ENCODE measurements at places on chromosomes 2 and 18.

DNA sequence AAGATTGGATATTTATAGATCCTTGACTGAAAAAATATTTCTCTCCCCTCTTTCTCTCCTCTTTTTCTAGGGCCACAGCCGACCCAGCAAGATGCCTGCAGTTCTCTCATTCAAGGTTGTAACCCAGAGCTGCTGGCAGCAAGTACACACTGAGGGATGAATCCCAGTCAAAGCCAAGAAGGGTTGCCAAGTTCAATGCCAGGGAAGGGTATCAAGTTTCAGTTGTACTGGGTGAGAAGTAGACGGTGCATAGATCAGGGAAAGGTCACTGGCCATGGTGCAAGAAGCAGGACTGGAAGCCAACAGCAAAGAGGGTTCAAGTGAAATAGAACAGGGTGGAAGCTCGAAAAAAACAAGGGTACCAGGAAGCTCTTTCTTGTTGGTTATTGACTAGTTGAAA lies 170.2 kb downstream of the NRP2 start:
- no peak for DNase-seq

GRCh38 chr2:53058526-53058925 lies 709.1 kb upstream of the CHAC2 start:
- DNase-seq = no peak

- no peak for DNase-seq
These were observed 310.8 kb downstream of the ERBB4 start for GRCh38 chr2:212227755-212228154.

- no peak for DNase-seq
These were observed 69.6 kb downstream of the COL5A2 start for GRCh38 chr2:189109921-189110397.

GRCh38 chr2:138942466-138942865 lies 162.3 kb upstream of the NXPH2 start:
- DNase-seq = no peak

DNA sequence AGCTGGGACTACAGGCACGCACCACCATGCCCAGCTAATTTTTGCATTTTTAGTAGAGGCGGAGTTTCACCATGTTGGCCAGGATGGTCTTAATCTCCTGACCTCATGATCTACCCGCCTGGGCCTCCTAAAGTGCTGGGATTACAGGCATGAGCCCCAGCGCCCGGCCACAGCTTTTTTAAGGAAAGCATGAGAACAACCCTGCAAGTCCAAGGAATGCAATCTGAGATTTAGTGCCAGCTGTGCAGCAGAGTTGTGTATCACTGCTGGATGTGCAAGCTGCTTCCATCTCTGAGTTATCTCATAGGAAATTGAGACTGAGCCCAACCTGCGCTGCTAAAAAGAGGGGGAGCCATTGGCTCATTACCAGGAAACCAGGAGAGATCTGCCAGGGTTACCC lies 399.9 kb upstream of the CYRIA start:
- no peak for DNase-seq

DNA sequence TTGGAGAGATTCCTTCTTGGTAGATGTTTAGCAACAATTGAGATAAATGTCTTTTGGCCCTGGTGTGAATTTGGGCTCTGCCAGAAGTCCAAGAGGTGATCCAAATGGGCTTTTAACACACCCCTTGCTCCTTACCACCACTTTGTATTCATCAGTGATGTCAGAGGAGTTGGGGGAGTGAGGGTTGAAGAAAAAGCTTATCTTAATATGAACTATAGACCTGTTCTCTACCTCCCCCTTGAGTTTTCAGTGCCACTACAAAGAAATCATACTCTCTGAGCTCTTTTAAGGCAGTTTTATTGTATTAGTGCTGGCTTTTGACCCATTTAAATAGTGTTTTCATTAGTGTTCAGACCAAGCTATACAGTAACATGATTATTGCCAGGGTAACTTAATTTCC lies 229.1 kb downstream of the PHLPP1 start:
- no peak for DNase-seq

GRCh38 chr2:152410165-152410597 lies 75.2 kb downstream of the FMNL2 start:
- DNase-seq = no peak

- no peak for DNase-seq
These were observed 58.6 kb upstream of the KLHL29 start for GRCh38 chr2:23326330-23326729.

DNA sequence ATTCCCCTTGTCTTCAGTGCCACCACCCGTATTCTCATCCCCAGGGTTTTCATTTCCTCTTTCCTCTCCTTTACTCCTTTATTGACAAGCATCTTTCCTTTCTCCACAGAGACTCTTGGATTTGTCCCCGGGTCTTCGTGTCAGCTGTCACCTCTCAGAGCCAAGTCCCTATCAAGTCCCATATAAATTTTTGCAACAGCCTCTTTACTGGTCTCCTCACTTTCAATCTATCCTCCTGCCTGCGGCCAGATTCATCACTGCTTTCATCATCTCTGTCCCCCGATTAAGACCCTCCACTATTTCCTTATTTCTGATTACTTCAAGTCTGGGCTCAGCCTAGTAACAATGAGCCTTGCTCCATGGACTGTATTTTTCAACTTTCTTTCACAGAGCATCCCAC lies 113.8 kb downstream of the CTAGE1 start:
- DNase-seq = no peak

- DNase-seq = no peak
These were observed 818 bp downstream of the ITGB1BP1 start for GRCh38 chr2:9422321-9423099.

DNA sequence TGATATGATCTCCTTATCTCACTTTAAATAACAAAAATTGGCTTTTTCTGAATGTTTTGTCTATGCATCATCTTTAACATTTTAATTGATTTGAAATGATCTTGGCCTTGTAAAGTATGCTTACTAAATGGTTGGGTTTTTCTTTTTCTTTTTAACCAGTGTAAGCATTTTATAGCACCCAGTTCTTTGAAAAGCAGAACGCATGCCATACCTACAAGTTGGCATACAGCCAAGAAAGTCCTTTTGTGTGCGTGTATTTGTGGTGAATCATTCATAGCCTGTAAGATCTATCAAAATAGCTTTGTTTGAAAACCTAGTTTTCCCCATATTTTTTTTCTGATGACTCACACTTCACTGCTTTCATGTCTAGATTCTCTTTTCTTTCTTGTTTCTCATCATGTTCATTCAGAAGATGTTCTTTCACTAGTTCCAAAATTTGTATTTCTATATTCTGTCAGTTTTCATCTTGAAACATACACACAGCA lies 4.1 kb upstream of the VRK2 start:
- no peak for DNase-seq

DNA sequence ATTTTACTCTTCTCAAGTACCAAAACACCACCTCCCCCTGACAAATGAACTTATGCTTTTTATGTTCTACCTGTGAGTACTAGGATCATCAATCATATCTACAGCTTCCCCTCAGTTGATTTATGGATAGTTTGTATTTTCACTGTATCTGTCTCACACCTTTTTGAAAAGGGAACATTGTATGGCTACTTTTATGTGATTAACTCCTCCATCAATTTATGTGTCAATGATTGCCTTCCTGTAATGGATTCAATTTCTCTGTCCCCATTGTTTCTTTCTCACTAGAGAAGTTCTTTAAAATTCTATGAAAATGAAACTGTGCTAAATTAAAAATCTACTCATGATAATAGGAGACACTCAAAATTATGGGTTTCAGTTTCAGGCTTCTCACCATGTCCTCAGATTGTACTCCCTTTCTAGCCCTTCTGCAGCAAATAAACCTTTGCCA lies 935.0 kb downstream of the TRIB2 start:
- DNase-seq = no peak

- no peak for DNase-seq
These were observed 60.3 kb downstream of the ATIC start for GRCh38 chr2:215371915-215372897.

- no peak for DNase-seq
These were observed 196.1 kb downstream of the UBE2E3 start for GRCh38 chr2:181176540-181176939.

- DNase-seq = no peak
These were observed 134.8 kb upstream of the DOCK10 start for GRCh38 chr2:225177098-225177497.

GRCh38 chr2:205682971-205683501 lies 735 bp downstream of the NRP2 start:
- DNase-seq = no peak

DNA sequence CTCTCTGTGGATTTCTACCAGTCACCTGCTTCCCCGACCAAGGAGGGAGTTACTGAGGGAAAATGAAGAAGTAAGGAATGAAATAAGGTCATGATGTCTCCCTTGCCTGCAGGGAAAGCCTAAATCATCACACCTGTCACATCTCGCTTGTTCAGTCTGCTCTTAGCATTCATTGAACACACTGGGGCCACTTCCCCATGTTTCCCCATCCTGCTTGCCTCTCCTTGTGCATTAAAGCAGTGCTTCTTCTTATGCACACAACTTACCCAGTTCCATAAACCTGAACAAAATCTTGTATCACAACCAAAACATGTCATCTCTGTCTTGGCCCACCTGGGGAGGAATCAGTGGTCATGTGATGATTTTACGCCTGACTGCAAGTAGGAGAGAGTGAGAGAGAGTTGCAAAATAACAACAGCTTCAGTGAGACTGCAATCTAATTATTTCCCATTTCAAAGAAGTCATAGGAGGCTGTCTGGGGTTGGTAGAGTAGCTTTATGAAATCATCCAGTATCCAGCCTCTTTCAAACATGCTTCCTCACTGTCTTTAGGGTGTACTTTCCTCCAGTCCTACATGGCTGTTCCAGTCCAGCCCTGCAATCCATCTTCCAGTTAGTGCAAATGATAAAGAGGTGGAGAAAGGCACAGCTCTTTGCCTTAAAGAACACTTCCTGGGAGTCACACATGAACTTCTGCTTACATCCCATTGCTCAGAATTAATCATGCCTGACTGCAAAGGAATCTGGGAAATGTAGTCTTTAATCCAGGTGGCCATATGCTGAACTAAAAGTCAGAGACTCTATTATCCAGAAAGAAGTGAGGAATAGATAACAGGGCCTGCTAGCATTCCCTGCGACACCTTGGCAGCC lies 220.1 kb downstream of the HAUS1 start:
- peak; percentile 77 for DNase-seq

DNA sequence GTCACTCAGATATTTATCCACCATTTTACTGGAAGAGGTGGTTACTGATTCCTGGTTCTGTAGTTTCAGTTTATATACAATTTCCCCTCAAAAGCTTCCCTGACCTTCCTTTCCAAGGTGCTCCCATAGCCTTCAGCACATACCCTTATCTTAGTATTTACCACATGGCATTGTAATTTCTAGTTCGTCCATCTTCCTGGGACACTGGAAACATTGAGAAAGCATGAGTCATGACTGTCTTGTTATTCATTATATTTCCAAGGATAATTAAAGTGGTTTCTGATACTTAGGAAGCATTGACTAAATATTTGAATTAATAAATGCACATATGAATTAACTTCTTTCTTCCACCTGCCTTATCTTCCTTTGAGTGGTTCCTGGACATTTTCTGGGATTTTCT lies 203.8 kb downstream of the ETAA1 start:
- no peak for DNase-seq

DNA sequence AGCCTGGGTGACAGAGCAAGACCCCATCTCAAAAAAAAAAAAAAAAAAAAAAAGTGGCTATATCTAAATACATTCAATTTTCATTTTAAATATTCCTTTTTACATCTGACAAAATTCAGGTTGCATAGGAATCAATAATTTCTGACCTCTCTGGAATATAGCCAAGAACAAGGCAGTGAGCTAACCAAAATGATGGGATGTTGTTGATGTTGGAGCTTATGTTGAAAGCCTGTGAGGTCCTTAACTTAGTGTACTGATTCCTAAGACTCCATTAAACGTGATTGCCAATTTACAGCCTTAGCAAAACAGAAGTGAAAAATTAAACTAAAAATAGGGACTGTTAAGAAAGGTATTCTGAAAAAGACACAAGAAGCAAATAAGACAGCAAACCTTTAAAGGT lies 109.6 kb downstream of the MEP1B start:
- DNase-seq = no peak

DNA sequence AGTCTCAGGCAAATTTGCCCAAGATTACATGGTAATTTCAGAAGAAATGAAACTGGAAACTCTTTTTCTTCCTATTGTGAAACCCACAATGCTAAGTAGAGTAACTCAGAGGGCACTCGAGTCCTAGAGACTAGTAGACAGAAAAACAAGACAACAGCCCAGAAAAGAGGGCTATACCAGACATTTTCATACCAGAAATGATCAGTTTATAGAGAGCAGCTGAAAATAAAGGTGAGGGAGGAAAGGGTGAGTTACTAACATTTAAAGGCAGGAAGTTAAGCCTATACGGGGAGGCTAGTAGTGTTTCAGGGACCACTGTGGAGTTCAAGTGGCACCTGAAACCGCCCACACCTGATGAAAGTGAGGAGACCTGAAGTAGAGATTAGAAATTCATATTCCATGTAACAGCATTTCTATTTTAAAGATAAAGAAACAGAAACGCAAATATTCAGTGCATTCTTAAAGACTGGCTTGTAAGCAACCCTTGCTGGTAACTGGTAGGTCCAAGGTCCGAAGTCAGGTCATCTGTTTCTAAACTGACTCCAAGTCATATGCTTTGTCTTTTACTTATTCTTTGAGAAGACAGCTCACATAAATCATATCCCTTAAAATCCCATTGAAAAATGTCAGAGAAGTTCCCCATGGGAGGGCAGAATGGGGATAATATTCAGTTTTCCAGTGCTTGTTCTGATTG lies 145.1 kb upstream of the ITGB6 start:
- no peak for DNase-seq

DNA sequence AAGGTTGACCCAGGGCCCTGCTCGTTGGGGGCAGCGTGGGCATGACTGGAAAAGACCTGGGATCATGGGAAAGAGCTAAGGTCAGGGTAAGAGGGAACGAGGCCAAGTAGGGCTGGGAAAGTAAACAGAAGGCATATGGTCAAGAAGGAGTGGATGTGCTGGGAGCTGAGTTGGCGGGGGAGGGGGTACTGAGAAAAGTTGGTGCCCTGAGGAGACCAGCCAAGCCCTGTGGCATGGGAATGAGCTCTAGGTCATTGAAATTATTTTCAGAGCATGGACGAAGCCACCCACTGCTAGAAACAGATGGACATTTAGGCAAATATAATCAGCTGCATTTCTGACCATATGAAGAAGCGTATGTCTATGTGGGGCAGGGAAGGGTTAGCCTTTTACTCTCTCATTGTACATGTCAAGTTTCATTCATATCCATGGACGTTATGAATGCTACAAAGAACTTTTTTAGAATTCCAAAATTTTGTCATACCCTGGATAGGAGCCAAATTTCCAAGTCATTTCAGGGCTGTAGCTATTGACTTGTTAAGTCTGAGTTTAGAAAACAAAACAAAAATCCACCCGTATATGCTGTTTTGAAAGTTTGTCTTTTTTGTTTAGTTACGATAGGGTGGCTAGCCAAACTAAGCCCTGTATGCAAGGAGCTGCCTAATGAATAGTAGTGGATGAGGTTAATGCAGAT lies 19.1 kb downstream of the MAPRE2 start:
- no peak for DNase-seq

GRCh38 chr2:189439342-189439741 lies 1.9 kb upstream of the WDR75 start:
- no peak for DNase-seq

DNA sequence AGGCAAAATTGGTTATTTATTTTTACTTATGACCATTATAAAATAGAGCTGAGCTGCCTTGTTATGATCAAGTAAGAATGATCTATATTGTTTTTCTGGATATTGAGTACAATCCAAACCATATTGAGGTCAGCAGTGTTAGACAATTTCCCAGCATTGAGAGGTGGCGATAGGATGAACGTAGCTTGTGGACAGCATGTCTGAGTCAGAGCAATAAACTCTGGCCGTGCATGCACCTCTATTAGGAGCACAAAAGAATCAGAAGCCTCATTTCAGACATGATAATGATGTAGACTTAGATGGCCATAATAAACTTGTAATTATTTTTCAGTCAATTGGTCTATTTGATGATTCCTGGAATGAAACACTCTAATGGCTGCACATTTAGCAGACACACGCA lies 491.6 kb downstream of the RIT2 start:
- no peak for DNase-seq

All from SIG-M5 (cell line).